H9 (cell line): ENCODE measurements at places on chromosomes 3 and 15.

- no peak for DNase-seq
Measured at GRCh38 chr3:141346007-141346406, 22.3 kb upstream of the ZBTB38 start.

DNA sequence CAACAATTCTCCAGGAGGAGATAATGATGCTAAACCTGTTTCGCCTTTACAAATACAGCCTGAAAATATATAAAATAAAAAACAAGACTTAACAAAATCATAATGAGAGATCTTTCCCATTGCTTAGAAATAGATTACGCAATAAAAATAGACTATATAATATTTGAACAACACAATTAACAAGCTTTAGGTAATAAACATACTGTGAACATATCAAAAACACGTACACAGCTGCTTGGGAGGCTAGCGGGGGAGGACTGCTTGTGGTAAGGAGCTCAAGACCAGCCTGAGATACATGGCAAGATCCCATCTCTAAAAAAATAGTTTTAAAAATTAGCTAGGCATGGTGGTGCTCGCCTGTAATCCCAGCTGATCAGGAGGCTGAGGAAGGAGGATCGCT is 8.7 kb downstream of the NSMCE3 start:
- no peak for DNase-seq

- no peak for DNase-seq
Measured at GRCh38 chr15:57060799-57061198, 142.4 kb downstream of the TCF12 start.

- no peak for DNase-seq
Measured at GRCh38 chr3:55801068-55801467, 314.0 kb upstream of the WNT5A start.

DNA sequence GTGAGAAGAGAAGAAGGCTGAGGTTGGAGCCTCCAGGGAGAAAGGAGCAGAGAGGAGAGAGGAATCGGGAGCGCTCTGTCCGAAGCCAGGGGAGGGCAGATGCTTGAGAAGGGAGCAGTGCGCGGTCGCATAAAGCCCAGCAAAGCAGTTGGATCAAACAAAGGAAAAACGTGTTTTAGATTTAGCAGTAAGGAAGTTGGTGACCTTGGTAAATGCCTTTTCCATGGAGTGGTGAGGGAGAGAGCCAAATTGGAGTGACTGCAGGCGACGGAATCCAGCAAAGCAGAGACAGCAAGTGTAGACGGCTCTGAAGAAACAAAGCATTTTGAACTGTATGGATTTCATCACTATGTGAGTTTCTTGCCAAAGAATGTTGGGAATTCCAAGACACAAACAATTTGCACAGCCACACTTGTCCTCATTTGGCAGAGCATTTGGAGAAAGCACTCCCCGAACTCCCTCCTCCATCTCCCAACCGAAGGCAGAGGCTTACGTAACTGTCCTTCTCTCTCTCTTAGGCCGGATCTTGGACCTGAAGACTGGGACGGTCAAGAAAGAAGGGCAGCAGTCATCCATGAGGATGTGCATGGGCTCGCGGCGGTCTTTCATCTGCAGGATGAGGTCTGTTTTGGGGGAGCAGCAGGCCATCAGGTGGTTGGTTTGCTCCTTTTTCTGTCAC is 103.6 kb downstream of the ARNT2 start:
- no peak for DNase-seq

- DNase-seq, result no peak
Measured at GRCh38 chr3:161452179-161452578, 44.4 kb upstream of the OTOL1 start.

DNA sequence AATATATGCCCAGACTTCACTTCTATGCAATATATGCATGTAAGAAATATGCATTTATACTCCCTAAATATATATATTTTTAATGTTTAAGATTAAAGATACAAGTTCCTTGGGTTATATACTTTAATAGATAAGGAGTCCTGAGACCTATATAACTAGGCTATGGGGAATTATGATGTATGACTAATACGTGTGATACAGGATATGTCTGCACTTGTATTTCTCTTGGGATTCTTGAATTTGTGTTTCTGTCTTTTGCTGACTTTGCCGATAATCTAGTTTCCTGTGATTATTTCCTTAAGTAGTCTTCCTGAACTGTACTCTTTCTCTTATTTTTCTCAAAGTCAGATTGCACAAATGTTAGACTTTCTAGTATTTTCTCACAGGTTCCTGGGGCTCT is 109.6 kb downstream of the PIK3CB start:
- no peak for DNase-seq

- no peak for DNase-seq
Measured at GRCh38 chr3:70359711-70360110, 47.3 kb upstream of the MDFIC2 start.

GRCh38 chr3:193780810-193781478 is 187.9 kb downstream of the OPA1 start:
- DNase-seq, result peak; percentile 75

DNA sequence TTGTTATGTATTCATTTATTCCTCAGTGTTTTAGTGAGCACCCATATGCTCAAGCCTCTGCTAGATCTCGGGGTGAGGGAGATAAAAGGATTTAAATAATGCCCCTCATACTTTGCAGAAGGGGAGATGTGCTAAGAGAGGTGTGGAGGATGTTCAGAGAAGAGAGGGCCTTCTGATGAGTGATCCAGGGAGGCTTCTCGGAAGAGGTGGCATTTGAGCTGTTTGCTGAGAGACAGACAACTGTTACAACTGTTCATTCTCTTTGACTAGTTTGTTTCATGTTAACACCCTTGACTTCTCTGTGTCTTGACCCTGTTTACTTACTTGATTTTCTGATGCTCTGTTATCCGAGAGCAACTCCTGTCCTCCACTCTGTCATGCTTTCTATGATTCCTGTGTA is 34.5 kb downstream of the MFSD1 start:
- DNase-seq, result no peak

DNA sequence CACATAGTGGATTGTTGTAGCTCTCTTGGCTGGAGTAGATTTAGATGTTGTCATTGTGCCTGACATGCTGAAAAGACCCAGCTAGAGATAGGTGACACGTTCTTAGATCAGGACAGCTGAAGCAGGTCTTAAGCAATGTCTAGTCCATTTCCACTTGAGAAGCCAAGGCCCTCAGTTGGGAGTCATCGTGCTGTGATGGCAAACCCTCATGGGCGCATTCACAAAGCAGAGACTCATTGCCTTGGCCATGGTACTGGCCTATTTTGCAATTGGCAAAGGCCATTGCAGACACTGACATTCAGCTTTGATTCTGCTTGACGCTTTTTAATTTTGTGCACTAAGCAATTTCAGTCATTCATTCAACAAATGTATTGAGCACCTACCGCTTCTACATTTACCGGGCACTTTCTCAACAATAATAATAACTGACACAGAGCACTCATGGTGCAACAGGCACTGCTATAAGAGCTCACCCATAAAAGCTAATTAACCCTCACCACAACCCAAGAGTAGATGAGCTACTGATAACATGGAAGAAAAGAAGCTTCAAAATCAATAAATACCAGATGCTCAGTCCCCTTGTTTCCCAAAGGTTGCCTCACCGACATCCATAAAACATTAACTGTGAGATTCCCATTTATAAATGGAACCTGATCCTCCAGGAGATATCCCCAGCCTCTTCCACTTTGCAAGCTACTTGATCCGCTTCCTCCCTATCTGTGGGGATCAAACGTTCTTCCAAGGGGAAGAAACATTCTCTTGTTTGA is 200.1 kb downstream of the TLE3 start:
- DNase-seq, result no peak

DNA sequence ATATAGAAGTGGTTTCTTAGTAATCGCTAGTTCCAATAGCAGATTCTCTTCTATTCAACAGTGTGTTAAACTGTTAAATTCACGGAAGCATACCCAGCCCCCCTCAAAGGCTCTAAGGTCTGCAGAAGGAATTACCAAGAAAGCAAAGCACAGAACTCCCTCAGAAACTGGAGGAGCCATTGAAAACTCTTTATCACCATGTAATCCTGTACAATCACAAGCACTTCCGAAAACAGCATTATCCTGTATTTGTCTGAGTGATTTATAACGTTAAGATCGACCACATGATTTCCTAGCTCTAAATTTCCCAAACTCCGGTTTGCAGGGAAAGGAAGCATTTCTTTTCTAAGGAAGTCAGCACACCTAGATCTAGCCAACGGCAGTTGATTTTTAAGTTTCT is 20.0 kb downstream of the MYO1E start:
- no peak for DNase-seq

GRCh38 chr3:42666022-42666421 is 12.5 kb downstream of the ZBTB47 start:
- no peak for DNase-seq

DNA sequence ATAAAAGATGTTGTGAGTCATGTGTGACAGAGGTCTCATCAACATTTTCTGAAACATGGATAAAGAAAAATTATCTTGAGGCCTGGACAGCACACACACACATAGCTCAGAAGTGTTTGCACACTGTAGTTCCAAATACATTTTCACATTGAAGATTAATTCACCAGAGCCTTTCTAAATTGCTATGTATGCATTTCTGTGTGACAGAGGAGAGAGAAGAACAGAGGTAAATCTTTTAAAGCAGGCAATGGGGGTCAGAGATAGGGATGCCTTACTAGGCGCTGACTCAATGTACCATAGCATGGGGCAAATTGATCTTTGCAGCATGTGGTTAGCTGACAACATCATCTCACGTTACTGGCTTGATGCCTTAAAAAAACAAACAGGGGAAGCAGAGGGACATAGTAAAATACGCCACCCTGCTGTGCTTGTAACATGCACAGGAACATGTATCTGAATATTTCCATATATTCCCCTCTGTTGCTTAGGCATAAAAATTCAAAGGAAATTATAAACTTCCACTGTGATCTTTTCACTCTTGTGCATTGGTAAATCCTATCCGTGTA is 7.7 kb downstream of the POU1F1 start:
- DNase-seq, result no peak

- DNase-seq, result no peak
Measured at GRCh38 chr3:195522254-195523023, 20.7 kb downstream of the PPP1R2 start.

DNA sequence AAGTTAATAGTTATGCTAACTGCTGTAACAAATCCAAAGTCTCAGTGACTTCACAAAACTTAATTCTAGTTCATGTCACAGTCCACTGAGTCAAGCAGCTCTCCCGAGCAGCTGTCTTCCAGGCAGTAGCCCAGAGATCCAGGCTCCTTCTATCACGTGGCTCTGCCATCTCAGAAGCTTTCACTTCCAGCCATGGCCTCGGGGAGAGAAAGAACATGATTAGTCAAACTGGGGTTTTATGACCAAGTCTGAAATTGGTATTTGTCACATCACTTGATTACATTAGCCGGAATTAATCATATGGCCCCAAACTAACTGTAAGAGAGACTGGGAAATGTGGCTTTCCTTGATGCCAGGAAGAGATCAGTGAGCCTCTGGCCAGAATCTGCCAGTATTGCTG is 70.2 kb upstream of the DGKG start:
- DNase-seq, result no peak

DNA sequence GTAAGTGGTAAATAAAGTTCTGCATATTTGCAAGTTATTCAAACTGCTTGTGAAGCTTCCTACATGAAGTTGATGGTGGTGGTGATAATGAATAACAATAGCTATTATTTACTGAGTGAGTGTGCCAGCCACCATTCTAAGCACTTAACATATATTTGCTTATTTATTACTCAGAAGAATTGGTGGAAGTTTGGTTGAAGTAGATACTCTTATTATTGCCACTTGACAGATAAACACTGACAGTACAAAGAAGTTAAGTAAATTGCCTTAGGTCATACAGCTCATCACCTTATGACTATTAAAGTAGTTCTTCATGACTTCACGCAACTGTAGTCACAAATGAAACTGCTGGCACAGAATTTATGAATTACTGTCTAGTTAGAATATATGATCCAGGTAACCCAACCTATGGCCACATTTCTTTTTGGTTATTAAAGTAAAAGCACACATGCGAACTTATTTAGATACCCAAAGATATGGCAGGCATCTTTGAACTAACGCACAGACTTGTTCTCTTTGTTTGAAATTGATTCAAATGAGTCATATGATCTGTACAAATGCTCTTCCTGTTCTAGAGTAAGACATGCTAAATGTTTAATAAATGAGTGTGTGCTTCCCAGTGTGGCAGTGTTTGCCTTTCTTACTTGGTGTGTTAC is 99.8 kb upstream of the NR2F2 start:
- no peak for DNase-seq

- DNase-seq, result no peak
Measured at GRCh38 chr3:134992180-134992579, 197.1 kb downstream of the EPHB1 start.

GRCh38 chr3:196049653-196050052 is 32.2 kb downstream of the TFRC start:
- DNase-seq, result no peak

DNA sequence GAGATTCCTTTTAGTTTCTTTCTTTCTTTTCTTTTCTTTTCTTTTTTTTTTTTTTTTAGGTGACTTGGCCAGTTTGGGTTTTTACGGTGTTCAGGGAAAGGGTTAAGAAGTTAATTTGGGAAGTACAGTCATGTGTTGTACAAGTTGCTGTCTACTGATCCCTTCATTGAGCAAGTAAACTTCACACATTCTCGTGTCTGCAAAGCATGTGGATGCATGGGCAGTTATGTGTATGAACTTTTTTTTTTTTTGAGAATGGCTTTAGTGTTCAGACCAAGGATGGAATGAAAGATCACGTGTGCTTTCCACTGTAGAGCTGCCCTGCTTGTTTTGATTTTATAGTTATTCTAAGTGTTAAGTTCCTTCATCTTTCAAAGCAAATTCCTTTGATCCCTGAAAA is 132.3 kb downstream of the PGPEP1L start:
- DNase-seq, result no peak

DNA sequence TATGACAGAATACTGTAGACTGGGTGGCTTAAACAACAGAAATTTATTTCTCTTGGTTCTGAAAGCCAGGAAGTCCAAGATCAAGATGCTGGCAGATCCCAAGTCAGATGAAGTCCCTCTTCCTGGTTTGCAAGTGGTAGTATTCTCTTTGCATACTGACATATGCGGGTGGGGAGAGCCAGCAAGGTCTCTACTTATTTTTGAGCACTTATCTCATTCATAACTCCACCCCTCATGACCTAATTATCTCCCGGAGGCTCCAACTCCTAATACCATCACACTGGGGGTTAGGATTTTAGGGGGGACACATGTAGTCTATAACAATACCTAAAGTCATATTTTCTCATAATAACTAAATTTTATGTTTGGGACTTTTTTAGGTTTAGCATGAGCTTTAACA is 65.3 kb downstream of the BLM start:
- no peak for DNase-seq

DNA sequence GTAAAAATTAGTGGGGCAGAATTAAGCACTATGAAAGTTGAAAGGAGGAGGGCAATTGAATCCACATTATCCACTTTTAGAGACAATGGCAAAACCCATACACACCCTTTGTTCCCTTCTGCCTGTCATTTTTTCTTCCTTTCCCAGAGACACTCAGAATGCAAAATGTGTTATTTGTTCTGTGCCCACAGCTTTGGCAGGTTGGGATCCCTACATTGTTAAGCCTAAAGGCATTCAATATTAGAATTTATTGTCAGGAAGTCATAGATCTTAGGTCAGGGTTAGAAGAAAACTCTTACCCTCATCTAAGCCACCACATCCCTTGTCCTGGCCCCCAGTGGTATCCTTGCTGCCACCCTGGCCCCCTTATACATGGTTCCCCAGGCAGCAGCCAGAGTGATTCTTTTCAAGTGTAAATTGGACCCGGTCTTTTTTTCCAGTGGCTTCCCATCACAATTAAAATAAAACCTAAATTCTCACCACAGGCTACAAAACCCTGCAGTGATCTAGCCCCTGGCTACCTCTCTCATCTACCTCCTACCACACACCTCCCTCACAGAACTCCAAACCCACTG is 470.1 kb upstream of the ATP11B start:
- DNase-seq, result peak; percentile 31
